T-helper 17 cell (primary cell): ENCODE measurements at places on chromosomes 3 and 15.
A peak's percentile ranks its signal among the peaks of the same experiment; 100 is the strongest.

DNA sequence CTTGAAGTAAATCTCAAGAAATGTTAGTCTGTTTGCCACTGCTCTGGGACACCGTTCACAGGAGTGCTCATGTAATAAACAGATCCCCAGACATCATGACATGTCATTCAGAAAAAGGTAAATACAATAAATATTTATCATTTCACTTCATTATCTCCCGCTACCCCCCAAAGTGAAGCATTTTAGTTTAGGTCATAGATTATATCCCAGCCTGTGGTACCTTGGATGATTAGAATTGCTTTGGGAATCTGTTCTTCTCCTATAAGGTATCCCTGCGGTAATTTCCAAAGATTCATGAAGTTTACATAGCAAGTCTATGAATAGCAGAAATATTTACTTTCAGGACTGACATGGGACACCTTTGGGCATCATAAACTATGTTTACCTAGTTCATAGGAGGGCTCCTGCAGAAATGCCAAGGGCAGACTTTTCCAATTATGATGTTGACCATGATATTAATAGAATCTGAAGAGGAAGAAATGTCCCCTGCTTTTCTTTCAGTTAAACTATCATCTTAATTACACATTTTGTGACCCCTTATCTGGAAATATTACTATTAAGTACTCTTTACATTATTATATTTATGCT lies 268.0 kb downstream of the NAALADL2 start:
- no peaks in the 10 kb centered on the region for H3K36me3 ChIP-seq
- DNase-seq, result no peak
- no peak overlapping the region for H3K27ac ChIP-seq
- no peaks in the 10 kb centered on the region for H3K27me3 ChIP-seq

DNA sequence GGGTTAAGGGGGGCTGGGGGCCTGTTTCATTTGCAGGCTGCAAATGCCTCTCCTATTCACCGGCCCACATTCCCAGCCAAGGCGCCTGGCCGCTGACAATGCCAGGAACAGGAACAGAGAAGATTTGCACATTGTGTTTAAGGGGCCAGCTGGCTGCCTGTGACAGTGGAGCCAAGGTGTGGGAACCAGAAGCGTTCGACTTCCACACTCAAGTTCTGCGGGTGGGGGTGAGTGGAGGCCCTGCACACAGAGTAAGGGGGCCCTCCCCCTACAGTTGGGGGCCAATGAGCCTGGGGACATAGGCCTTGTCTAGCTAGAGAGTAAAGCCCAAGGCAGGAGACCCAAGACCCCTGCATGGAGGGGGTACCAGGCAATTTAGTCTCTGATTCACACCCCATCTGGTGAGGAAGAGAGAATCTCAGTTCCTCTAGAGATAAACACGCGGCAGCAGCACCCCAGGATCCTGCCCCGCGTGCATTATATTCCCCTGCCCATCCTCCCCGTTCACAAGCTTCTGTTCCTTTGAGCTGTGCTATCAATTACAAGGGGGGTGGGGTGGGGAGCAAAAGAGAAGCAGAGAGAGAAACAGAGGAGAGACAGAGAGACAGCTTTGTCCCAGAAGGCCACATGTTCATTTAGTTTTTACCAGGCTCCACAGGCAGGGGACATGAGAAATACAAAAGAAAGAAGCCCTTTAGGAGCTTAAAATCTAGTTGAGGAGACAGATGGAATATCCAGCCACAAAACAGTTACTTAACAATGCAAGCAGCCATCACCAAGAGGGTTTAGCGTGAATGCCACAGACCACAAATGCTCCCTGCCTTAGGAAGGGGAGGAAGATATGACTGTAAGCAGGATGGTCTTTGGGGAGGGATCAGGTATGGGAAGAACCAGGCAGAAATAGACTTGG lies 9.2 kb downstream of the IGDCC3 start:
- H3K4me1 ChIP-seq, result peaks cover 3% of the 10 kb centered on the region
- H3K36me3 ChIP-seq, result no peaks in the 10 kb centered on the region
- peaks cover 6% of the 10 kb centered on the region for H3K27me3 ChIP-seq
- no peak overlapping the region for H3K4me3 ChIP-seq
- no peak for DNase-seq
- no peak overlapping the region for H3K27ac ChIP-seq

DNA sequence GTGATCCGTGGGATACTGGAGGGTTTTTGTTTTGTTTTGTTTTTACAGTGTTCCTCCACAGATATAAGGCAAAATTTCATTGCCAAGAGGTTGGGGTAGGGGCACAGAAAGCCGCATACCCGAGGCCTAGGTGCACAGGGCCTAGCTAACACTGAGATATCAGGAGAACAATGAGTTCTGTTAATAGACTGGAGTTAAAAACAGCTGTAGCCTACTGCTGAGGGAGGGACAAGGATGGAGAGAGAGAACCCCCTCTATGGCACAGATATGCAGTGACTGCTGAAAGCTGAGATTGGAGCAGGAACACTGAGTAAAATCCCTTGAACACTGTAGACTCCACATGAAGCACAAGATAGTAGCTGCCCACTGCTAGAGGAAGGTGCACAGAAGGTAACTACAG lies 53.1 kb upstream of the MAP3K13 start:
- H3K4me3 ChIP-seq, result no peak overlapping the region
- peaks cover 8% of the 10 kb centered on the region for H3K36me3 ChIP-seq
- DNase-seq, result no peak
- H3K27ac ChIP-seq, result no peak overlapping the region
- H3K4me1 ChIP-seq, result no peaks in the 10 kb centered on the region

GRCh38 chr3:147361454-147362420 lies 44.6 kb downstream of the ZIC4 start:
- H3K36me3 ChIP-seq, result no peaks in the 10 kb centered on the region
- H3K27ac ChIP-seq, result no peak overlapping the region
- DNase-seq, result no peak
- no peak overlapping the region for H3K4me3 ChIP-seq

DNA sequence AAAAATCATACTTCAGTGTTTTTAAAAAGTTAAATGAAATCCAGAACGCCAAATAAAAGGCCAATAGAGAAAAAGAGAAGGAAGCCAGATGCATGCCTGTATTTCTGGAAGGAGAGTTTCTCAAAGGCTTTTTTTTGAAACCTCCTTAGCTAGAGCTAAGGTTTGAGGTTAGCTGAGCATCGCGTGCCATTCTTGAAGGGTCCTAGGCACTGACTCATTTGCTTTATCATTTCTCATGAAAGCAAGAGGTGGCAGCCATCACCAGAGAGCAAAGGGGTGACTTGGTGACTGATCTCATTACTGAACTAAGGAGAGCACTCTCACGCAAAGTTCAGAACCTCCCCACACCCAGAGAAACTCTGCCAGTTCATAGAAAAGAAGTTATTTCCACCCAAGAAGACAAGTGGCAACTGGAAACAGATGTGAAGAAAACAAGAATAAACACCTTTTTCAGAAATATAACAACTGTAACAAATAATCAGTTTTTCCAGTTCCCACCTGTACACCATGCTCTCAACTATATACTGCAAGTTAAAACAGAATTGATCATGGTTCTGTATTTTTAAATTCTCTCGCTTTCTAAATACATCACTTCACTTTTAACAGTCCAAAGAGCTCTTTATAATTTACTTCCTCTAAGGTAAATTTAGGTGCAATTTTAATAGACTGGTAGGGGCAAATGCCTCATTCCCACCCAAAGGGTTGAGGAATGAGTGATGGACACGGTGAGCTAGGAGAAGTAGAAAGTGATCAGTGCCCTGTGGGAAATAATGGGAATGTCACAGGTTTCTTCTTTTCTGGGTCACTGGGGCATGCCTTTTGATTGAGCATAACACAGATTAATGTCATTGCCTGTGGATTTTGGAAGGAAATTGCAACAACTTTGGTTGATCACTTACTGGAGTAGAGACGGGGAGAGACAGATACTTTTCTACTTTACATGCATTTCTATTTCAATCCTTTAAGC lies 24.7 kb downstream of the GPR15 start:
- H3K27me3 ChIP-seq, result no peaks in the 10 kb centered on the region
- peak overlapping the region; percentile 83 for H3K4me3 ChIP-seq
- no peaks in the 10 kb centered on the region for H3K36me3 ChIP-seq
- peak overlapping the region; percentile 97 for H3K27ac ChIP-seq
- peaks cover 57% of the 10 kb centered on the region for H3K4me1 ChIP-seq
- DNase-seq, result peak; percentile 32

GRCh38 chr3:54032598-54032997 lies 89.8 kb upstream of the CACNA2D3 start:
- H3K27ac ChIP-seq, result no peak overlapping the region
- no peak overlapping the region for H3K4me3 ChIP-seq
- peaks cover 2% of the 10 kb centered on the region for H3K4me1 ChIP-seq
- peaks cover 13% of the 10 kb centered on the region for H3K27me3 ChIP-seq

GRCh38 chr15:100879061-100879463 lies 569 bp upstream of the ALDH1A3 start:
- peaks cover 74% of the 10 kb centered on the region for H3K27me3 ChIP-seq
- no peak overlapping the region for H3K27ac ChIP-seq
- peaks cover 4% of the 10 kb centered on the region for H3K4me1 ChIP-seq
- peaks cover 4% of the 10 kb centered on the region for H3K36me3 ChIP-seq

GRCh38 chr3:157502916-157503595 lies at the start of gene VEPH1:
Gene VEPH1, minus strand, starts transcription at chr3:157503416. Its CDS starts 8,067 bp downstream, at chr3:157495349.
- no peak within 1 kb of the TSS for H3K4me3 ChIP-seq
- H3K27me3 ChIP-seq, result peaks cover 37% of the 10 kb centered on the region
- no peak for DNase-seq
- H3K27ac ChIP-seq, result no peak within 1 kb of the TSS
- H3K36me3 ChIP-seq, result peaks cover 2% of the 10 kb centered on the region

- peaks cover 2% of the 10 kb centered on the region for H3K36me3 ChIP-seq
- no peak for DNase-seq
- peak overlapping the region; percentile 91 for H3K4me3 ChIP-seq
- peaks cover 30% of the 10 kb centered on the region for H3K4me1 ChIP-seq
- H3K27me3 ChIP-seq, result no peaks in the 10 kb centered on the region
Observed at GRCh38 chr15:92809880-92810361, 90.2 kb upstream of the CHD2 start.

- H3K4me3 ChIP-seq, result no peak overlapping the region
- DNase-seq, result no peak
- H3K36me3 ChIP-seq, result no peaks in the 10 kb centered on the region
- H3K27ac ChIP-seq, result no peak overlapping the region
Observed at GRCh38 chr3:54366007-54366750, 243.8 kb downstream of the CACNA2D3 start.

GRCh38 chr3:11091088-11091590 lies 63.2 kb upstream of the HRH1 start:
- H3K27ac ChIP-seq, result no peak overlapping the region
- H3K27me3 ChIP-seq, result peaks cover 9% of the 10 kb centered on the region
- H3K36me3 ChIP-seq, result no peaks in the 10 kb centered on the region

GRCh38 chr15:42918047-42918446 lies 2.5 kb downstream of the TTBK2 start:
- H3K27ac ChIP-seq, result no peak overlapping the region
- no peaks in the 10 kb centered on the region for H3K27me3 ChIP-seq
- DNase-seq, result no peak
- peaks cover 3% of the 10 kb centered on the region for H3K36me3 ChIP-seq
- H3K4me3 ChIP-seq, result no peak overlapping the region
- H3K4me1 ChIP-seq, result peaks cover 37% of the 10 kb centered on the region

DNA sequence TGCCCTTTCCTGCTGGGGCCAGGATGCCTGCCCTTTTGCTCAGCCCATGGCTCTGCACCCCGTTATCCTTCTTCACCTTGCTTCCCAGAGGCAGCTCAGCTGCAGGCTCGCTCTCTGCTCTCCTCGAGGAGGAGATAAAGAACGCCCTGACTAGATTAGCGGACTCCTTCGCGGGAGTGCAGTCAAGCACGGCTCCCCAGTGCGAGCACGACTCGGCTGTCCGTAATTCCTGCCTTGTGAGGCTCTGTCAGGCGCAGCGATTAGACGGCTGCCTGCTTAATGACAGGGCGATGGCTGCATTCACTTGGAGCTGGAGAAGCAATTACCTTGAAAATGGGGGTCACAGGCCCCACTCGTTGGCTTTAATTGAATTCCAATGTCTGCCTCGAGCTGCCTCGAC lies 25.9 kb downstream of the TLE3 start:
- H3K36me3 ChIP-seq, result peaks cover 25% of the 10 kb centered on the region
- peaks cover 29% of the 10 kb centered on the region for H3K4me1 ChIP-seq
- no peak for DNase-seq
- H3K4me3 ChIP-seq, result no peak overlapping the region

DNA sequence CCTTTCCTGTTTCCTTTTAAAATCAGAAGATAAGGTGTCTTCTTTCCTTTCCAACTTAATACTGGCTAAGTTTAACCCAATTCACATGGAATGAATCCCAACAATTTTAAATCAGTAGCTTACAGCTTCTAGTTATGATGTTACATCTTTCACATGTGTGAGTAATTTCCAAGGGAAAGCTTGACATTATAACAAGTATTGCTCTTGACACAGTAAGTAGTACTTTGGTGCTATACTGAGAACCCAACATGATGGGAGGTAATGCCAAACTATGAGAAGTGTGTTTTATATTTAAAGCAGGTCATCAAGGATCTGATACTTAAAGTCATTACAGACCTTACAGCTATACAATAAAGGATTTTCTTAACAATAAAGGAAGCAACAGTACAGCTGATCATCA lies 29.1 kb downstream of the RABL3 start:
- peaks cover 11% of the 10 kb centered on the region for H3K4me1 ChIP-seq
- H3K27me3 ChIP-seq, result no peaks in the 10 kb centered on the region
- no peak for DNase-seq
- H3K27ac ChIP-seq, result no peak overlapping the region
- peaks cover 4% of the 10 kb centered on the region for H3K36me3 ChIP-seq

DNA sequence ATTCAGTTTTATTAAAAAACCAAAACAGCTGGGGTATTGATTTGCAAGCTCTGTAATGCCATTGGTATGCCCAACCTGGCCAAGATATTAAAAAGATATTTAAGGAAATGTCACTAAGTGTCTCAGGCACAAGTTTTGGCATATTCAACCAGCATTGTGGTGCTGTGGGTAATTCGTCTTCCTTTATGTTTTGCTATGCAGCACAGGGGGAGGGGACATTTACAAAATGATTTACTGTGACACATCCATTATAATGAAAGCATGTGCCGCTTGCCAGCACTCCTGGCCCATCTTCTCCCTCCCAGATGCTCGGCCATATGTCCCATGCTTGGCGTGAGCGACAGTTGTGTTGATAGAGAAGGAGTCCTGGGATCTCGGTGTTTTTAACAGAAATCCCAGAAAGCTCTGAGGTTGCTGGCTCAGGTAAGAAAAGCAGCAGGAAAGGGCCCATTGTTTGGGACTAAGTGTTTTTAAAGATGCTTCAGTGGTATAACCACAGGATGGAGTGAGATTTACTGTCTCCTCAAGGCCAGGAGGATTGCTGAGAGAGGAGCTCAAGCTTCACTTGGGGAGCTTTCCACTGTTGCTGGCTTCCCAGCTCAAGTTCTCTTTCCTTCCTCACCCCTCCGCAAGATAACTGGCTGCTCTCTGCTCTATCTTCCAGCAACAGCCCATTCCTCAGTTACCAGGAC lies 158.2 kb upstream of the TSC22D2 start:
- no peaks in the 10 kb centered on the region for H3K4me1 ChIP-seq
- H3K36me3 ChIP-seq, result no peaks in the 10 kb centered on the region
- H3K27ac ChIP-seq, result no peak overlapping the region
- H3K27me3 ChIP-seq, result peaks cover 60% of the 10 kb centered on the region

- H3K27me3 ChIP-seq, result no peaks in the 10 kb centered on the region
- H3K4me3 ChIP-seq, result no peak overlapping the region
- DNase-seq, result no peak
- peaks cover 2% of the 10 kb centered on the region for H3K36me3 ChIP-seq
- peak overlapping the region; percentile 74 for H3K27ac ChIP-seq
Observed at GRCh38 chr3:128784843-128785242, 58.9 kb downstream of the RAB7A start.

- H3K27me3 ChIP-seq, result peaks cover 10% of the 10 kb centered on the region
- no peak overlapping the region for H3K27ac ChIP-seq
- no peaks in the 10 kb centered on the region for H3K4me1 ChIP-seq
- H3K4me3 ChIP-seq, result no peak overlapping the region
Observed at GRCh38 chr3:60636846-60637245, 614.4 kb downstream of the FHIT start.
